ENCODE measurements at places on chromosomes 4 and X.

DNA sequence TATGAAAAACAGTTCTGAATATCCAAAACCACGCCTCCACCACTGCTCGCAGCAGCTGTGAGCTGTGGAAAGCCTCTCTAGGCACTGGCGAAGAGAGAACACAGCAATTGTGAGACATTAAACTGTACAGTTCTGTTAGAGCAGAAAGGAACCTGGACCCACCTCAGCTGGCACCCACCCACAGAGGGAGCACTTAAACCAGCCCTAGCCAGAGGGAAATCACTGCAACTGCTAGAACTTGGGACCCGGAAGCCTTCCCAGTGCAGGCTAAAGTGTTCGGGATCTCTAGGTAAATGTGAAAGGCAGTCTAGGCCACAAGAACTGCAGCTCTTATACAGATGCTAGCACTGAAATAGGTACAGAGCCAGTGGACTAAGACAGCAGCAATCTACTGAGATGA, 308.8 kb downstream of the PRR32 start:
- DNase-seq, result no peak

GRCh38 chr4:96035727-96036126, 195.8 kb downstream of the PDHA2 start:
- DNase-seq, result no peak

DNA sequence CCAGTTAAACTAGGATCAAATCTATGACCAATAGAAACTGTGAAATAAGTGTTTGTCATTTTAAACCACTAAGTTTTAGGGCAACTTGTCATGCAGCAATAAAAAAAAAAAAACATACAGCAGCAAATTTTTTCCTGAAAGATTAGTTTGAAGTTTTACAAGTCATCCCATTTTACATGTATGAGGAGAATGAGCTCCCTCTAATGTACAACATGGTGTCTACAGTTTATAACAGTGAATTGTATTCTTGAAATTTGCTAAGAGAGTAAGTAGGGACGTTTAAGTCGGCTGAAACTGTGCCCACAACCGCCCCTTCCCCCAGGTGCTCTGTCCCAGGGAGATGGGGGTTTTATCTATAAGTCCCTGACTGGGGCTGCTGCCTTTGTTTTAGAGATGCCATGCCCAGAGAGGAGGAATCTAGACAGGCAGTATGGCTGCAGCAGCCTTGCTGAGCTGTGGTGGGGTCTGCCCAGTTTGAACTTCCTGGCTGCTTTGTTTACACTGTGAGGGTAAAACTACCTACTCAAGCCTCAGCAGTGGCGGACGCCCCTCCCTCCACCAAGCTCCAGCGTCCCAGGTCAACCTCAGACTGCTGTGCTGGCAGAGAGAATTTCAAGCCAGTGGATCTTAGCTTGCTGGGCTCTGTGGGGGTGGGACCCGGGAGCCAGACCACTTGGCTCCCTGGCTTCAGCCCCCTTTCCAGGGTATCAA, 499.3 kb upstream of the CT83 start:
- no peak for DNase-seq

- no peak for DNase-seq
Observed at GRCh38 chr4:73417973-73418372, 13.9 kb downstream of the ALB start.

- DNase-seq, result no peak
Observed at GRCh38 chrX:96650023-96650422, 34.6 kb upstream of the DIAPH2 start.

DNA sequence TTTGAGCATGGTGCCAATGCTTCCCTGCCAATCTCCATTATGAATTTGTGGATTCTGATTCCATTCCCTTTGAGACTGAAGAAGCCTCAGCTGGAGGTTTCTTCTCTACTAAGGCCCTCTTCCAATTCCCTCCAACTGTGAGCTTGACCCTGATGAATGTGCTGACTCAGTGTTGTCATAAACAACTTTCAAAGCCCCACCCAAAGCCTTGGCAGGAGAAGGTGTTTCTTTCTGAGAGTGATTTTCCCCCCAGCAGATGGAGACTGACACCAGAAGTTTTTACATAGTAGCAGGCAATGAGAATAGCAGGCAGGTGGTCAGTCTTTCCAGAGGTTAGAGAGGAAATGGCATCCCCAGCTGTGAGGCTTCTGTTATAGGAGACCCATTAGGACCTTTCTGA, 53.1 kb downstream of the OCRL start:
- DNase-seq, result no peak

GRCh38 chrX:68918202-68918601, 89.4 kb downstream of the EFNB1 start:
- no peak for DNase-seq

DNA sequence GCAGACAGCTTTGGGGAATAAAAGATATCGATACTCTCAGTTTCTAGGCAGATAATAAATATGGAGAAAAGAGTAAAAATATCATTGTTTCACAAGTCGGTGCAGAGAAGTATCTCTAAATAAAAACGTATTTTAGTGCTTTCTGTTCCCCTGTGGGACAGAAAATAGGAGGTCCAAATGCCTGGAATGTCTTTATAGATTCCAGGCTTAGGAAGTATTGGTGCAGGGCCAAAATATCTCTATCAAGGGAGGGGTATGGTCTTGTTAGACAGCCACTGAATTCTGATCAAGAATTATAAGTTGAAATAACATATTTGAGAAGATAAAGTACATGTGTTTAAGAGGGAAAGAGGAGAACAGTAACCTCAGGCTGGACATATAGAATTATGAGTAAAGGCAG, 596.4 kb downstream of the PCDH18 start:
- DNase-seq, result no peak

DNA sequence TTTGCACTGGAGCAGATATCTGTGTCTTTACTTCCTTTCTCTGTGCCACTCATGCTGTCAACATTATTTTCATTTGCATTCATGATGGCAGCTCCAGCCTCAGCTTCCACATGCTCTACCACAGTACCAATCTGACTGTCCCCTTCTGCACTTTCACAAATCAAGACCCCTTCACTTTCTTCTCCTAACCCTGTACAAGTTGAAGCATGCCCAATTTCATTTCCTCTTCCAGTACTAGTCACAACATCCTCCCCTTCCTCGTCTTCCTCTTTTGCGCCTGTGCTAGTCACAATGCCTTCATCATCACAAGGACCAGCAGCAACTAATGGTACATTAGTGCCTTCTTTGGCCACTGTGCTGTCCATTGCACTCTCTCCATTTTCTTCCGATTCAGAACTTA, 26.5 kb downstream of the BOD1L1 start:
- no peak for DNase-seq

DNA sequence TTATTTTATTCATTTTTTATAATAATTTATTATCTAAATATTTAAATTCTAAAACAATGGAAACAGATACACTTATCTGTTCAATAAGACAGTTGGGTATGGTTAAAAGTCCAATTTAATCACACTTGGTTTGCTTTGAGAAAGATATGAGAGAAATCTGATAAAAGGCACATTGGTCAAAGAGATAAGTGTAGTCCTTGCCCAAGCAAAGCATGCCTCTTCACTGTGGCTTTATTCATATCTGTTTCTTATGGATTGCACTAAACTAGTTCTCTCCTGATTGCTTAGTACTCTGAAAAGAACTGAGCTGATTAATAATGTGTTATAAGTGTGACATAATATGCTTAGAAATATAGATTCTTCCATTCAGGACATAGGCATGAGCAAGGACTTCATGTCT, 39.8 kb downstream of the CXCL1 start:
- DNase-seq, result no peak

DNA sequence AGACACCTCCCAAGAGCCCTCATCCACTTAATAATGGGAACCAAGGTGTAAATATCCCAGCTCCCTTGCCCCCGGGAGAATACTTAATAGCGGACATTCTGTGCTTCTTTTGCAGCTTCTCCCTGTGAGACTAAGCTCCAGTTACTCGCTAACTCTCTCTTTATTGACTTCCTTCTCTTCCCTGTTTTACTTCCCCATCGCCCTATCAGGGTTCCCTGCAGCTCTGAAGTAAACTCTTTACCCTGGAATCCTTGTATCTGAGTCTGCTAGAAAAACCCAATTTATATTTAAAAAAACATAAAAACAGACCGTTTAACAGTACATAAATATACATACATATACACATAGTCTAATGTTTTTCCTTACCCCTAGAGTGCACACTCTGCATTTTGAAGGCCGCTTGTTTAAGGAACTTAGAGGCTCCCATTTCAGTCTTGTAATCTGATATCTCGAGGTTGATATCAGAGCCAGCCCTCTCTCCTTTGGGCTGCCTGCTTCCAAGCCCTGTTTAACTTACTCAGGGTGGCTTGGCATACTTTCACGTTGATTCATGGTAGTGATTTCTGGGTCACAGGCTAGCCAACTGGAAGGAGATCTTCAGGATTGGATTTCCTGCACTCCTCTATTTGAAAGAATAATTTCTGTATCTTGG, 177.4 kb upstream of the SCML1 start:
- DNase-seq, result no peak

- DNase-seq, result no peak
Observed at GRCh38 chr4:166091912-166092510, 219.0 kb downstream of the TLL1 start.

GRCh38 chrX:103356130-103356798, at the start of gene TCEAL9:
Gene TCEAL9, plus strand, starts transcription at chrX:103356506. Its CDS starts 1,179 bp downstream, at chrX:103357685.
- DNase-seq, result no peak
